ENCODE measurements at places on chromosomes 5 and 9. TPM values are rescaled to one million over a fixed set of nuclear protein-coding genes. Genes with fewer than 3 reads are reported as not detected.

Gene PCDHB15
- total RNA-seq: not detected

Gene PCDHGA10
- total RNA-seq: 0.12 TPM

Gene SPINK1
- total RNA-seq: not detected

Gene FYB1
- 131 TPM for total RNA-seq

Gene PCDHB5
- total RNA-seq: not detected

Gene IL31RA
- total RNA-seq: 3.6 TPM

DNA sequence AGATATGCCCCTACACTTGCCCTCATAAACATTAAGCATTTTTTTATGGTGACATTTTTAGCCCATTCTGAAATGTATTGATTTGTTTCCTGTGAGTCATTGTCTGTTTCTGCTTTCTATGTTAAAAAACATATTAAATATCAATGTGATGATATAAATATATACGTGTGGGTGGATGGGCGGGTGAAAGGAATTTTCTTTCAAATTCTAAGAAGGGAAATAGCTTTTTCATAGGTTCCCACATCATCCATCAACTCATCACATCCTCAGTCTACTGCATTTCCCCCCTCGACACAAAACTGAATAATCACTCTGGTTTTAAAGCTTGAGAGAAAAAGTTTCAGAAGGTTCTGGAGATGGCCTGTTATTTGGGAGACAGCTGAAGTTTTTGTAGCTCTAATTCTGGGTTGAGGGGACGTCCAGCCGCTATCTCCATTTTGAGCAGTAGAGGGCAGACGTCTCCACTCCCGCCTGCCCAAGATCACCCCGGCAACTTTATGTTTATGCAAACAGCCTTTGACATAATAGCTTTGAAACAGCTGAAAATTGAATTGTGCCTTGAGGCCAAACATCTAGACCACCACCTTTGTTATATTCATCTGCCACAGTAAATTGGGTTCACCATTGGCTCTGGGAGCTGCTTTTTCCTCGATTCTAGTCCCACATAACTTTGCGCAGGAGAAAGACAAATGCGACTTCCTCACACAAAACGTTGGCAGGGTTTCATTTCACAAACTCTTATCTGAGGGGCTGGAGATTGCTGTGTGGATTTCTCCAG is 216.2 kb upstream of the CLINT1 start:
- DNase-seq: peak; percentile 41

DNA sequence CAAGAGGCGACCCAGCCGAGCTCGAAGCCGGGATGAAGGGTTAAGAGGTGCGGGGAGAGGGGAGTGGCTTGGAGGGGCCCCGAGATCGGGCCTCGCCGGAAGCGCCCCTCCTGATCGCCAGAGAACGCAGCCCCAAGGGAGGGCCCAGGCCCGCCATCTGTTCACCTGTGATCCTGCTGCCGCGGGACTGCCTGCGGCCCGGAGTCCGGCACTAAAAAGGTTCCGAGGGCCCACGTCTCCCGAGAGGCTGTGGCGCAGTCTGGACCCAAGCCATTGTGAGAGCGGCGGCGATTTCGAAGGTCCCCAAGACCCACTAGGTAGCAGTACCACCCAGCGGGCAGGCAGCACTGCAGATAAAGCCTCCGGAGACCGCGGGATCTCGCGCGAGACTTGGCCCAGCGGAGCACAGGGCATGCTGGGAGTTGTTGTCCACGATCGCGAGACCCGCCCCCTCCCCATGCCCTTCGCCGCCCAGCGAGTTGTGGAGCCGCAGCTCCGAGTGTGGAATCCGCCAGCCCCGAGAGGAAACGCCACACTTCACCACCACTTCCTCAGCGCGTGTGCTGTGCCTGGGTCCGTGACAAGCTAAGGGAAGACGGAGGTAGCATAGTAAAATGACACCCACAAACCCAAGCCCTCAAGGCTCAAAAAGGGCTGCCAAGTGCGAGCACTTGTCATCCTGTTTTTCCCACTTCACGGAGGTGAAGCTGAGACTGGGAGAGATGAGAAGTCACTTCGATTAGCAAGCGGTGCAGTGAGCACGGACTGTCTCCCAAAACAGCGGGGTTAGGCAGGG is at the start of gene KIAA1191:
TSS of gene KIAA1191 (minus strand) at position 328 of the 796 bp plus-strand sequence. CDS start 2,256 bp downstream, outside the sequence.
- peak; percentile 96 for DNase-seq

Gene HRCT1
- not detected for total RNA-seq
